ENCODE measurements at places on chromosomes 16 and 17.

DNA sequence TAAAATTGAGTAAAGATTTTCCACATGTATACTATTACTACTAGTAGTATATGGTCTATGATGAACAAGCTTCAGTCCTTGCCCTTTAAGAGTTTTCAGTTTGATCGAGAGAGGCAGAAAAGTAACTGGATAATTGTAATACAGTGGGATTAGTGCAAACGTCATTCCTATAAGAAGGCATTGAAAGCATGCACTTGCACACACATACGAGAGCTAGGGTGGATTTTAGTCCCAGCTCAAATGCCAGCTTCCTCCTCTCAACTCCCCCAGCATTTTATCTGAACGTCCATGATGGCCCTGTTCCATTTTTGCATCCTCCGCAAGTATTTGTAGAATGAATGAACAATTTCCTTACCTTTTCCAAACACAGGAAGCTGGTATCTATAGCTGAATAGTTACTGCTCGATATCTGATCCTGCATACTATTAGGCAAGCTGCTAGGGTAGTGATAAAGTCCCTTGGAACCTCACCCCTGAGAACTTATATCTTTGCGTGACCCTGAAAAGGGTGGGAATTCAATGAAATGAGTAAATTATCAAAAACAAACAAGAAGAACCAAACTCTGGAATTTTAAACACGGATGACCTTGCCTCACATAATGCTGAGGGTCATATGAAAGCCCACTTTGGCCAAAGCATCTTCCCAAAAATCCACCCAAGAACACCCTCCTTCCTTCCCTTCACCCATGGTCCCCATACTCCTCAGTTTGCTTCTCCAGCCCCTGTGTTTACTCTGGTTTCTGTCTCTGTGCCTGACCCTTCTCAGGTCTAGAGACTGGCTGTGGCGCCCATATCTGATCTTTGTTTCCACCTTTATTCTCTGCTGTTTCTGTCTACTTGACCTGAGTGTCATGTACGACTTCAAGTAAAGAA, 60.5 kb downstream of the TMEM100 start:
- no peak for DNase-seq

DNA sequence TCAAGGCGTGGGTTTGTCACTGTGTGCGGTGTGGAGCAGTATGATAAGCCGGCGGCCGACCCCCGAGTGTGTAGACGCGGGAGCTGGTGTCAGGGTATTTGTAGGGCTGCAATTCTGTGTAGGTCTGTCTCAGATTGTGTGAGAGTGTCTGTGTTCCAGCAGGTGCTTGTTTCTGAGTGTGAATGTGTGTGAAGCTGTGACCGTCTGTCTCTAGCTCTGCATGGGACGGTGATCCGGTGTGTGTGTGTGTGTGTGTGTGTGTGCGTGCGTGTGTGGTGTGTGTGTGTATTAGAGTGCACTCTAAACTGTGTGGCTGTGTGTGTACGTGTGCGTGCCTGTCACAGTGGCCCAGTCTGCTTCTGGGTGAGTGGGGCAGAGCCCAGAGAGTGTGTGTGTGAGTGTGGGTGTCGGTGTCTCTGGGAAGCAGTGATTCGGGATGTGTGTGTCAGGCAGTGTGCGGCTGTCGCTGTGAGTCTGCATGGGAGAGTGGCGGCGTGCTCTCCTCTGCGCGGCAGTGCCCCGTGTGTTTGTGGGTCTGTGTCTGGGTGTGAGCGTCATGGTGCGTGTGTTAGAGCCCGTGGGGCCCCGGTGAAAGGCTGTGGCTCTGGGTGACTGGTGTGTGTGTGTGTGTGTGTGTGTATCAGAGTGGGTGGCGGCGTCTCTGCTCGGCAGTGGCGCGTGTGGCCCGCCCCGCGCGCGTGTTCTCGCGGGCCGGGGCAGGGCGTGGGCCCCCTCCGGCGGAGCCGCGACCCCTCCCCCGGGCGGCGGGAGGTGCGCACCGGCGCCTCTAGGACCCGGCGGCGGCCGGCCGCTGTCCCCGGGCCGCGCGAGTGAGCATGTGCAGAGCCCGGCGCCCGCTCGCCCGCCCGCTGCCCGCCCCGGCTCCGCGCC, at the start of gene WSCD1:
Gene WSCD1 (plus strand): TSS at position 841 of the 891 bp plus-strand sequence. CDS start 10,280 bp downstream, outside the sequence.
- DNase-seq, result peak; percentile 18

DNA sequence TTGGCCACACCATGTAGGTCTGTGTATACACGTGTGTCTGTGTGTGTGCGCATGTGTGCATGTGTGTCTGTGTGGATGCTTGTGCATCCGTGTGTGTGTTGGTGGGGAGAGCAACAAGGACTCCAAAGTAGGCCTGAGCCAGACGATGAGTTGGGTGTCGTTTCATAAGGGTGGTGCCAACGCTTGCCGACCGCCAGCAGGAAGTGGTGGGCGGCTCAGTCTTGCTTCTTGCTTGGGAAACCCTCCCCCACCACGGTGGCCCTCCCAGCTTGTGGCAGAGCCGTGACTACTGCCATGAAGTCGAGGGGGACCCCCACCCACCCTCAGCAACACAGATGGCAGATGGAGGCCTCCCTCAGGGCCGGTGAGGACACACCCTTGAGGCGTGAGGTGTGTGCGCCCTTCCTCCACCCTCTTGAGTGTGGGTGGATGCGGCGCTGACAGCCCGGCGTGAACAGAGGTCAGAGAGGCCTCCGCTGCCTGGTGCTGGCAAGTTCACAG, 17.5 kb downstream of the SBK1 start:
- no peak for DNase-seq

DNA sequence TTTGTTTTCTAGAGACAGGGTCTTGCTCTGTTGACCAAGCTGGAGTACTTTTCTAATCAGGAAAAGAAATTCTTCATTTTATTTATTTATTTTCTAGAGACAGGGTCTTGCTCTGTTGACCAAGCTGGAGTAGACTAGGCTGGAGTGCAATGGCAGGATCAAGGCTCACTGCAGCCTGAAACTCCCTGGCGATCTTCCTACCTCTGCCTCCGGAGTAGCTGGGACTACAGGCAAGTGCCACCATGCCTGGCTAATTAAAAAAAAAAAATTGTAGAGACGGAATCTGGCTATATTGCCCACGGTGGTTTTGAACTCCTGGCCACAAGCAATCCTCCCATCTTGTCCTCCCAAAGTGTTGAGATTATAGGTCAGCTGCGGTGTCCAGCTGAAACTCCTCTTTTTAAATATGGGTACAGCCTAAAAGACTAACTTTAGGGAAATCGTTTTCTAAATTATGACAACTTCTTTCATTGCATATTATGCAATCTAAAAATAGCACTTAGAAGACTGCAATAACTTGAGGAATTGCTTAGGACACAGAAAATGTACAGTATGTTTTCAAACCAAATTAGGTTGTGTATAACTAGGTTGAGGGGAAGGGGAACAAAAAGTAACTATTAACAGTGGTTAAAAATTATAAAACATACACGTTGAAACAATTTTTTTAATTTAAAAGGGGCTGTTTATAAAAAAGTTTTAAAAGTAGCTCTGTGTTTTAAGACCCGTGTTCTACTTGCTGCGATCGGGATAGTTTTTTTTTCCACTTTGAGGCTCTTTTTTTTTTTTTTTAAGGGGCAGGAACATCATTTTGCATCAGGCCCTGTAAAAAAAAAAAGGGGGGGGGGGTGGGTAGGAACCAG, 4.7 kb downstream of the PRAC1 start:
- DNase-seq, result no peak

- no peak for DNase-seq
Observed at GRCh38 chr17:6677158-6677831, 25.7 kb downstream of the C17orf100 start.

- no peak for DNase-seq
Observed at GRCh38 chr17:40475234-40475908, 26.1 kb downstream of the TNS4 start.
